GM23338 (cell line): ENCODE measurements at places on chromosomes 13 and 19. TPM values are rescaled to one million over a fixed set of nuclear protein-coding genes. Genes with fewer than 3 reads are reported as not detected.

Gene SLC17A7
- 0.90 and 1.6 TPM in 2 replicates for total RNA-seq

- DNase-seq: no peak
These were observed 21.9 kb upstream of the NDUFS7 start for GRCh38 chr19:1361601-1362386.

DNA sequence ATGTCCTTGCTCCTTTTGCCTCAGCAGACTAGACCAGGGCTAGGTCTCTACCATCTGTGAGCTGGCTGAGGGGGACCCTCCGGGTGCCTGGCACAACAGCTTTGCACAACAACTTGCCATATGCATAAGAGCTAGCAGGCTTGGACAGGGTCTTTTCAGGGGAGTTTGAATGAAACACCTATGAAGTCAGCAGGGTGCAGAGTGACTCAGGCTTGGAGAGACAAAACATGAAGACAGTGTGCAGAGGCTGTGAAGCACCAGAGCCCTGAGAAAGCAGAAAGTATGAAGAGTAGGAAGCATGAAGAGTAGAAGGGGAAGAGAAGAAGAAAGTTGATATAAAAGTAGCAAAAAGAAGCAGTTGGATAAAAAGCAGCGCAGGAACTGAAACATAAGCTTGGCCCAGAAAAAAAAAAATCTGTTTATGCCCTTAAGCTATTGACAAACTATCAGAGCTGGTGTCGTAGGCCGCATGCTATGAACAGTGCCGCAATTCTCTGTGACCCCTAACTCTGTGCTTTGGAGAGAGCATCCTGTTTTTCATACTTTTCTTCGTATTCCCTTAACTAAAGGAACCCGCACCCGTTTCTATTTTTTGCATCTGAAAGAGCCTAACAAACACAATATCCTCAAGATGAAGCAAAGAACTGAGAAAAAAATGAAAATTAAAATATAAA lies 52.7 kb upstream of the FAM216B start:
- DNase-seq: no peak

DNA sequence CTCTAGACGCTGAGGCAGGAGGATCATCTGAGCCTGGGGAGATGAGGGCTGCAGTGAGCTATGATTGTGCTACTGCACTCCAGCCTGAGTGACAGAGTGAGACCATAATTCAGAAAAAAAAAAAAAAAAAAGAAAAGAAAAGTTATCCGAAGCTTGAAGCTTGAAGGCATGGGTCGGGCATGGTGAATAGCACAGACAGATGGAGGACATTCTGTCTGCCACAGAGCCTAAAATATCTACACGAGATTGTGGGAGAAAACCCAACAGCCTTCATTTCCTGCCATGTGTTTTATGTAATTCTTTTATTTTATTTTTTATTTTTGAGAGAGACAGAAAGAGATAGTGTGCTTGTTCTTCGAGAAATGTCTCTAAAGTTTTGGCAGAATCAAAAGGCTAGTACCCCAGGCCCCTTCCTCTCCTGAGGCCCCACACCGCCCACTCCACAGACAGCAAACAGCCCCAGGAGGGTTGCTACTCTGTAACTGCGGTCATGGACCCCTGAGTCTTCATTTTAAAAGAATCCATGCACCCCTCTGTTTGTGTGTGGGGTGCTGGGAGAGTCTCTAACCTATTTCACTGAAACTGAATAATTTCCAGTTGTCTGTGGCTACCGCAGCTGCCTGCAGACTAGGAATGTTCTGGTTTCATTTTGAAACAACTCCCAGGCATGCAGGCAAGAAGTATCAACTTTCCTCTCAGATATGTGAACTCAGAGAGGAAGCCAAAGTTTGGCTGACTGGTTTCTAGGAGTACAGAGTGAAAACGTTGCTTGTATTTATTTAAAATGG lies 38.4 kb upstream of the RCBTB2 start:
- DNase-seq: no peak

Gene UPK1A
- 0.42 TPM in 1 of 2 replicates, not detected in the other for total RNA-seq

GRCh38 chr13:48908381-48909055 lies 67.2 kb upstream of the FNDC3A start:
- DNase-seq: no peak

GRCh38 chr13:94813920-94814475 lies 101.7 kb upstream of the SOX21 start:
- DNase-seq: no peak

Gene CRLF1
- total RNA-seq: 17.1 and 18.1 TPM in 2 replicates
